PC-3 (cell line): ENCODE measurements at places on chromosomes 2 and 18. TPM values are rescaled to one million over a fixed set of nuclear protein-coding genes. Genes with fewer than 3 reads are reported as not detected.

DNA sequence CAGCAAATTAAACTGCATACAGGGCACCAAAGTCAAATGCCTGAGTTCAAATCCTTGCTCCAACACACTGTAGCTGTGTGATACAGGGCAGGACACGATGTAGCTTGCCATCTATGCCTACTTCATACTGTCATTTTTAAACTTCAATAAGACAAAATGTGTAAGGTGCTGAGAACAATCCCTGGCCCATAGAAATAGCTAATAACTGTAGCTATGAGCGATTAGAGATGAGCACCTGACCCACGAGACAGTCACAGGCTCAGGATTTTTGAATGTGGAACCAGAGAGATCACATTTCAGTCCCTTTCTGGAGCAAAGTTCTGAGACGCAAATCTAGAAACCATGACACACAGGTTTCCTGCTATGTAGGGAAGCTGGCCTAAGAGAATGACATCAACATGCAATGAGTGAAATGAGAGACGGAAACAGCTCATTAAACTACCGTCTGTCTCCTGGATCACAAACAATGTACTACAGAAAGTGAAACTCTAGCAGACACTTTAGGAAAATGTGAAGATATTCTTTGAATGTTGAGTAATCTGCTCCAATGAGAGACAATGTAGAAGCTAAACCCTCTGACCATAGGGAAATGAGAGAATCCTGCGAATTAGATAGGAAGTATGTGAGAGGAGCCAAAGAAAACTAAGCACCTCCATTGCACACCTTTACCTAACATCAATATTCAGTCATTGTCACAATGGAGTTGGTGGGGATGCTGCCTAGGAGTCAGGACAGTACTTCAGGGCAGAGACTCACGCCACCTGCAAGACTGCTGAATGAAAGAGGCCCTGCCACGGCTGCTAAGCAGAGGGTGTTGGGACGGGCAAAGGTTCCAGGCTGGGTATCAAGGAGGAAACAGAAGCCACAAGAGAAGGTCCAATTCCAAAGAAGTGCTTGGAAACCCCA is 25.5 kb downstream of the B4GALT6 start:
- DNase-seq: peak; percentile 23

Gene FZD7
- total RNA-seq: 4.8 and 5.5 TPM in 2 replicates

DNA sequence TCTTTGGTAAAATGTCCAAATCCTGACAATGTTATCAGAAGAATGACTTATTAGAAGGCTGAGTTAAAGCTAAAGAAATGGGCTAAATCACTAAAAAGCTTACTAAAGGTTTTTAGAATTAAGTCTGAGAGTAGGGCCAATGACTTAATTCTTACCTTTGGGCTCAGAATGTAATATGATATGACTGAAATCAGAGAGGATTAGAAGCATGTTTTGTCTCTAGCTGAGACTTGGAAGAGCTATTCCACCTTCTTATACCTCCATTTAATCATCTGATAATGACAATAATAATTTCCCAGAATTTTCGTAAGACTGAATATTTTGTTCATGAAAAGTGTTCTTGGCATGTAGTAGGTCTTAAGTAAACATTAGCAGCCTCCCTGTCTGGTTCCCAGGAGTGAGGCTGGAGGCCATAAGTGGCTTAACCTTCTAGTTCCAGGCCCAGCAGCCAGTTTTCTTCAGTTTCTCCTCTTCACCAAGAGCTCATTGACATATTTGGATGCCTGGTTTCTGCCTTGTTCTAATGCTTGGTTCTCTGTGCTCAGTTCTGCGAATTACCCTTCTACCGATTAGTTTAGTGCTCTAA is 25.5 kb upstream of the E2F6 start:
- no peak for DNase-seq

DNA sequence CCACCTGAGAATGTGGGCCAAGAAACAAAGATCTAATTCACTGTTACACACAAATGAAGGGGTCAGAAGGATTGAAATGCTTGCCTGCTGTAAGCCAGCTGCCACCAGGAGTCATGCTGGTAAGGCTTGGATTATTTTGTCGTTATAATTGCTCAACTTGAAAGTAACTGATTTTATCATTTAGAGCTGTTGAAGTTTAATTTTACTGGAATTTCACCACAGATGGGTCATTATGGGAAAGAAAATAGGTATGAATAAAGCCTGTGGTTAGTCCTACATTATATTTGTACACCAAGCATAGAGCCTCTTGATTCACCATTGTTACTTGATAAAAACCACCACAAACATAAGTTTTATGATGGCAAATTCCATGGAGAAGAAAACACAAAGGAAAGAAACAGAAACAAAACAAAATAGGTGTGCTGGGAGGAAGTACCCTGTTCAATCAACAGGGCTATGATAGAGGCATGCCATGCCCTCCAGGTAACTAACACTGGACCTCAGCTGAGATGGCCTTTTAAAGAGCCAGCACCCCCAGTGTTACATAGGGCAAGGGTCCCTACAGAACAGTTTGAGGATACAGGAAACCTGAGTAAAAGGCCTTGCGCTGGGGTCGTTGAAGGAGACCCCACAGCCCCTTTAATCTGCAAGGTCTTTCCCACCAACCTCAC is 3.0 kb downstream of the CLEC4F start:
- no peak for DNase-seq

GRCh38 chr2:240432430-240432819 is 3.0 kb upstream of the GPC1 start:
- no peak for DNase-seq

Gene EMILIN1
- total RNA-seq: 0.69 and 0.75 TPM in 2 replicates

GRCh38 chr2:234703258-234703657 is 206.4 kb upstream of the ARL4C start:
- DNase-seq: no peak

- no peak for DNase-seq
Measured at GRCh38 chr2:17543131-17543660, 2.7 kb downstream of the VSNL1 start.

DNA sequence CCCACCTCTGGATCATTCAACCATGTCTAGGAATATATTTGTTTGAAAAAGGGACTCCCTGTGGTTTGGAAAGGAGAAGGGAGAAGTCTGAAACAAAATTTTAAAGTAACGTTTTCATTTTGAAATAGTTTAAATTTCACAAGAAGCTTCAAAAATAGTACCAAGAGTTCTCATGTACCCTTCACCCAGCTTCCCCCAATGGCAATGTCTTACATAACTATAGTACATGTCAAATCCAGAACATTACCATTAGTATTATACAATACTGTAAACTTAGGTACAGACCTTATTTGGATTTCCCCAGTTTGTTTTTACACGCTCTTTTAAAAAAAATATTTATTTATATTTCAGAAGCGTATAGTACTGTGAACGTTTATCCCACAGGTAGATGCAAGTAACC is 4.0 kb upstream of the LYG2 start:
- no peak for DNase-seq

Gene FAM237A
- not detected in 2 replicates for total RNA-seq

Gene GALNT3
- 40.9 and 44.8 TPM in 2 replicates for total RNA-seq

GRCh38 chr18:76275727-76276313 is 219.2 kb downstream of the ZNF516 start:
- no peak for DNase-seq

Gene IL1F10
- not detected in 2 replicates for total RNA-seq

Gene GPR45
- not detected in 2 replicates for total RNA-seq

- DNase-seq: no peak
Measured at GRCh38 chr2:17628349-17629261, 88.1 kb downstream of the VSNL1 start.

DNA sequence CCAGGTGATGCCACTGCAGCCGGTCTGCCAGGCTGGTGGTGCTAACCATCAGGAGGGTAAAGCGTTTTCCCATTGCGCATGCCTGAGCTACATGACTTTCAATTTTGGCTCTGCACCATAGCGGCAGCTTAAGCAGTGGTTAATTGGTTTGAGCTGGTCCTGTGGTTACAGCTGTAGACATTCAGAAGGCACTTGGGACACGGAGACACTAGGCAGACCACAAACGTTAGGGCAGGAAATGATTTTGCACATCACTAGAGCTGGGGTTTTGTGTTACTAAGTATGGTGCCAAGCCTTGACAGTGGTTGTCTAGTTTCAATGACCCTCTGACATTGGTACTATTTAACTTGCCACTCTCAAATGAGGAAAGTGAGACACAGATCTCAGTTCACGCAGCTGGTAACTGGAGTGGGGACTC is 28.9 kb upstream of the CNOT11 start:
- no peak for DNase-seq

- no peak for DNase-seq
Measured at GRCh38 chr2:104856086-104856972, 2.4 kb downstream of the POU3F3 start.

- peak; percentile 30 for DNase-seq
Measured at GRCh38 chr2:143513081-143513480, 383.9 kb downstream of the ARHGAP15 start.

- DNase-seq: no peak
Measured at GRCh38 chr2:98854682-98855081, 81.3 kb downstream of the CRACDL start.

DNA sequence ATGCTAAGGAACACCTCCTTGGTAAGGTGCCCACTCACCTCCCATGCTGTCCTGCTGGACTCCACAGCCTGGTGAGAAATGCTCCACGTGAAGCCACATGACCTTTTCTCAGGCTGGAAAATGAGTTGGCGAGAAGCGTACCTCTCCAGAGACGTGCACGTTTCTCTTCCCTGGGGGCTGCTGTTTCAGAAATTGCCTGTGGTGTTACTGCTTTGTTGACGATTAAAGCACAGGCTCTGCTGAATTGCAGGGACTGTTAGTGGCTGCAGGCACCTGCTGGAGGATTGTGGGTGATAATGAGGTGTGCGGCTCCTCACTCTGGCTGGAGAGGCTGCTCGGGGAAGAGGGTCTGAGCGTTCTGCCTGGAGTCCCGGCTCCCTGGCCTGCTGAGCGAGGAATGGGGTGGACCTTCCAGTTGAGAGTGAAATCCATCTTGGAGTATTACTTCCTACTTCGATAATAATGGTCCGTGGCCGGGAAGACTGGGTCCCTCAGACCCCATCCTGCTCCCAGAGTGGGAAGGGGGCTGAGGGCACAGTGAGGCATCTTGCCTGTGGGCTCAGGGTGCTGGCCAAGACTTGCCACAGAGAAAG is 199.3 kb upstream of the HDAC4 start:
- no peak for DNase-seq

Gene WDR75
- total RNA-seq: 48.0 and 62.5 TPM in 2 replicates

Gene REG1B
- total RNA-seq: not detected in 2 replicates

Gene ADD2
- total RNA-seq: 4.4 and 16.0 TPM in 2 replicates

DNA sequence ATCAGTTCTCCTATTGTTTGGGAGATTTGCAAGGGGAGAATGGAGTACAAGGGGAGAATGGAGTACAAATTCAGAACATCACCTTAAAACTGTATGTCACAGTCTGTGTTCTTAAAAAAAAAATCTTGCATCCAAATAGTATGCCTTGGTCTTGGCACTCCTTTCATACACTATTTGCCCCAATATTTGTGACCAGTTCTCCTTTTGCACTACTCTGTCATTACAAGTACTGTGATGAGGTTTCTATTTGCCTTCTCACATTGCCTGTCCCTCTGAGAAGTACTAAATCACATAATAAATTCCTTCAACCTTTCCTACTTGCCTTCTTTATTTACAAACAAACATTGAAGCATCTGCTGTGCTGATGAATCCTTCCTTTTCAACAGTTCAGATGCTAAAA is 36.0 kb upstream of the NCK2 start:
- DNase-seq: no peak

DNA sequence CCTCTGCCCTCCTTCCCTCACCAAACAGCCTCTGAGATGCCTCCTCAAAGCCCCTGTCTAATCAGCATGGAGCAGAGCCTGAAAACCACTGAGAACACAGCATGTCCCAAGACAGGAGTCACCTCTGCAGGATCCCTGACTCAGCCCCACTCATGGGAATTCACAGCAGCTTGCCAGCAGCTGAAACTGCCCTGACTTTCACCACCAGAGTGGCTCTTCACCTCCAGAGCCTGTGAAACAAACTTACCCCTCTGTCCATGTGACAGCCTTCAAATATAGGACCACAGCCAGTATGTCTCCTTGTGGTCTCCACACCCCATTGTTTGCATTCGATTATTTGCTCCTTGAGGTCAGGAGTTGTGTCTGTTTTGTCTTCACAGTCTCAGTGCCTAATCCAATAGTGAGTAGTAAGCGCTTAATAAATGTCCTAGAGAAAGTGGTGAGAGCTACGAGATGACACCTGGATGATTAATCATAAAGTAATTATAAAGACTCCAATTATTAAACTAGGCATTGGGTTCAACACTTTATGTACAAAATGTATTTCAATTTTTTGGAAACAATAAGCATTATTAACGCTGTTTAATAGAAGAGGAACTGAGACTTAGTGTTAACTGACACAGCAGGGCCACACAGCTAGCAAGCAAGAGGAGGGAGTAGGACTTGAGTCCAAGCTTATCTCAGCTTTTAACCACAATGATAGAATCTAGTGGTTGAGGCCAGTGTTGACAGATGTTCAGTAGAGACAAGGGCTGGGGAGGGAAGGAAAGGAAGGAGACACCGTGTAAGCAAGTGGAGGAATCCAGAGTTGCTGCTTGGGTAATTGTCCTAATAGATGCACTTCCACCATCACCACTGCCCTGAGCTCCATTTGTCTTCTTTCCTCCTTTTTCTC is 358.7 kb upstream of the TNP1 start:
- peak; percentile 48 for DNase-seq

- DNase-seq: peak; percentile 29
Measured at GRCh38 chr2:86193901-86194567, 1.2 kb downstream of the IMMT start.

Gene LRRTM4
- not detected in 2 replicates for total RNA-seq

DNA sequence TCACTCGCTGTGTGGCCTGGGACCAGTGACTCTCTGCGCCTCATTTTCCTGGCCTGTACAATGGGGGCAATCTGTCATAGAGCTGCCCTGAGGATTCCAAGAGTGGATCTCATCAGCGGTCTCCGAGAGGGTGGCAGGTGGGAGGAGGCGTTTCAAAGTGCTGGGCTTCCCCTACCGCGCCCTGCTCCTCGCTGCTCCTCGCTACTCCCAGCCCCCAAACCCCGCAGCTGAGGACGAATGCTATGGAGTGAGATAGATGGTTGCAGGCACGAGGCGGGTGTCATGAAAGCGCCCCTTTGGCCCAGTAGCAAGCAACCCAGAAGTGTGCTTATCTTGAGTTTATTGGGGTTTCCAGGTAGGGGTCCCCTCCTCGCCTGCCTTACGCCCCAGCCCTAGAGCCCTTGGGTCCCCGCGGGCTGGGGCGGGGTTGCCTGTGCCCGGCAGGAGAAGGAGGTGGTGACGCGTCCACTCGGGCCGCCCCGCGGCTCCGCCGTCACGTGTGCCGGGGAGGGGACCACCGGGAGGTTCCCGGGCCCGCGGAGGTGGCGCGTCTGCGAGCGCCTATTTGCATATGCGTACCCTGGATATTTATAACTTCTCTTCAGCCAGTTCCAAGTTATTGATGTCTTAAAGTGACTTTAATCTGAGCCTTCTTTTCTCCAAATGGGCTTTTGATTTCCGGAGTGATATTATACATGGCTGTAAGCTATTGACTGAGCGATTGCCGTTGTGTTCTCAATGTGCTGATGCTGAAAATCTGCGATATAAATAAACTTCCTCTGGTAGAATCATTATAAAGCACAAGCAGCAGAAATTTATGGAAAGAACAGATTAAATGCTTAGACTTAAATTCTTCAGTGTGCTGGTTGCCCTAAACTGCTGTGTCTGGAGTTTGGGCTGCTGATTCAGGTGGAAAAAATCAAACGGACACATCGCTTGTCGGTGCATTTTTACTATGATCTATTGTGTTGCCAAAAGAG is 263.7 kb downstream of the ATAD2B start:
- no peak for DNase-seq

Gene CYRIA
- total RNA-seq: 0.15 TPM in 1 of 2 replicates, not detected in the other
